Cortex of kidney (tissue), 1 donor: ENCODE measurements at places on chromosomes 5 and 9.

- DNase-seq, result no peak
Measured at GRCh38 chr9:95197692-95198271, 119.7 kb downstream of the FANCC start.

DNA sequence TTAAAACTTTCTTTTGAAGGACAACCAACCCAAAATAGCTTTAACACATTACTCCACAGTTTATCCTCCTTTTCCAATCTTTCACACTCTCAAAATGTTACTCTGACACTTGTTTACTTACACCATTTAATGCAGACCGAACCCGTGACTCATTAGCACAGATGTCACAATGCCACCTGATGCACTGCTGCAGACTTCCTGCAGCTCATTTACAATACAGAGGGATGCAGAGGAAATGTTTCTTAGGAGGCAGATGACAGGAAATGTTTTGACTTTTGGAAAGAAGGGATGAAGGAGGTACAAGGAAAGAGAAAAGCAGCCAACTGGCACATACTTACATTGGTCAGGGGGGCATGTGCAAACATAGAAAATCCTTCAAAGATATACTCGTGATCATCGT is 39.0 kb downstream of the DROSHA start:
- no peak for DNase-seq

DNA sequence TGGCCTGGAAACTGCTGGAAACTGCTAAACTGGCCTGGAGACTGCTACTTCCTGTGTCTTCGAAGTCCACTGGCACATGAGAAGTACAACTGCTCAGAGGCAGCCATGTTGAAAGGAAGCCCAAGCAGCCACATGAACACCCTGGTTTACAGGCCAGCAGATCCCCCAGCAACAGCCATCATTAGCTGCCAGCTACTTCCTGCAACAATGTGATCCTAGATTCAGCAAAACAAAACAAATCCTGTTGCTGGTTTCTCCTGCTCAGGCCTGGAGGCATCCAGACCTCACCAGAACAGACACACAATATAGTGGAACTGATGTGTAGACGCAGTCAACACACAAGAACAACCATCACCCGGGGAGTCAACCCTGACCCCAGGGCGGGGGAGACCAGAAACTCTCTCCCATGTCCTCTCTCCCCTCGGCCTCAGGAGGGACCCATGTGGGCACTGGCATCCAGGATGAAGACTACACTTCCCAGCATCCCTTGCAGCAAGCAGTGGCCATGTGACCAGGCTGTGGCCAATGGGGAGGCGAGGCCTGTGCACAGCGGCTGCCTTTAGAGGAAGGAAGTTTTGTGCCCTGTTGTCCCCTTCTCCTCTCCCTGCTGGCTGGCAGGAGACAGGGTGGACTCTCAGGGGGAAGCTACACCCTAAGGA is 9.2 kb upstream of the LCN15 start:
- no peak for DNase-seq

DNA sequence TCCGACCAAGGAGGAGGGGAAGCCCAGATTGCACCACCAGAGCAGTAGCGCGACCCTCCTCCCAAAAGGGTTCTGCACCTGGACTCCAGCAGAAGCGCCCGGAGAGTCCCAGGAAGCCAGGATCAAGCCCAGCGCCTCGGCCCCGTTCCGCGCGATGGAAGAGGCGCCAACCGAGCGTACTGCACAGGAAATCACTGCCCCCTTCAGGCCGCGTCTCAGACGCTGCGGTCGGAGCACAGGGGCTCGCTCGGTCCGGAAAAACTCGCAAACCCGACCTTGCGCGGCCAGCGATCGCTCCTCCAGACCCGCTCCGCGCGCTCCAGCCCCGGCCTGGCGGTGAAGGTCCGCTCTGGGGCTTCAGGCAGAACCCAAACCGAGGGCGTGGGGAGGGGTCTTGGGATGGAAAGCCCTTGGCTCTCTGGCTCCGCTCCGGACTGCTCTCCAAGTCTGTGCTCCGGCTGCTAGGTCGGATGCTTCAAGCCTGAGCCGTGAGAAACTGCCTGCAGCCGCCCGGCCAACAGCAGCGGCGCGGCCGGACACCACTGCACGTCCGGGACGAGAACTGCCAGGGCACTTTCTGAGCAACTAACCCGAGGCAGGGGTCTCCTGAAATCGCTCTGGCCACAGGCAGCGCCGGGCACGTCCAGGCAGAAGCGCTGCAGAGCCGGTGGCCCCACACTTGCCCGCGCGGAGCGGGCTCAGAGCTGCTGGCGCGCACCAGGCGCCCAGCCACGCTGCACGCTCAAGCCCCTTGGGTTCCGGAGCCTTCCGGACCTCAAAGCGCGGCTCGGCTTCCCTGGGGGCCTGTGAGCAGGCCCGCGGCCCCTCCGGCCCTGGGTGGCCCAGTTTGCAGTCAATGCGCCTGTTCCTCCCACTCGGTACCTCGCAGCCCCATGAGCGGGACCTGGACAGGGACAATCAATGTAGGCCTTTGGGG is 1.3 kb downstream of the GABBR2 start:
- no peak for DNase-seq

DNA sequence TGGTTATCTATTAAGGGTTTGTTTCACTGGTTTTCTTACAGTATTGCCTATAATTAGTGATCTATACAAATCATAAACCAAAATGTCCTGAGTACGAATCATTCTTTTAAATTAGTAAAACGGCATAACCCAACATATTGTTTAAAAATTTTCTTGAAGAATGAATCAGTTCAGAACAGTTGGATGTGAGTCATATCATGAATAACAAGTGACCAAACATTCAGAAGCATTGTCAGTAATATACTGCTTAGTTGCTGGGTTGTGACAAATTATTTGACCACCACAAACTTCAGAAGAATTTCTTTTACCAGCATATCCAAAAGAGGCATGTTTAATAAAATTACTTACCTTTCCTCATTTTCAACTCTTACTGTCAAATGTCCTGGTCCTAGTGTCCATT is 111.2 kb downstream of the UNC13B start:
- DNase-seq, result no peak

GRCh38 chr9:83981126-83981871 is 694 bp downstream of the RMI1 start:
- DNase-seq, result no peak

GRCh38 chr9:109013679-109014607 is 644 bp upstream of the CTNNAL1 start:
- no peak for DNase-seq

GRCh38 chr9:127971357-127972235 is 9.2 kb downstream of the EEIG1 start:
- no peak for DNase-seq

GRCh38 chr9:27054841-27055240 is 49.4 kb upstream of the LRRC19 start:
- DNase-seq, result no peak

GRCh38 chr5:128143911-128144310 is 60.3 kb downstream of the SLC12A2 start:
- no peak for DNase-seq

DNA sequence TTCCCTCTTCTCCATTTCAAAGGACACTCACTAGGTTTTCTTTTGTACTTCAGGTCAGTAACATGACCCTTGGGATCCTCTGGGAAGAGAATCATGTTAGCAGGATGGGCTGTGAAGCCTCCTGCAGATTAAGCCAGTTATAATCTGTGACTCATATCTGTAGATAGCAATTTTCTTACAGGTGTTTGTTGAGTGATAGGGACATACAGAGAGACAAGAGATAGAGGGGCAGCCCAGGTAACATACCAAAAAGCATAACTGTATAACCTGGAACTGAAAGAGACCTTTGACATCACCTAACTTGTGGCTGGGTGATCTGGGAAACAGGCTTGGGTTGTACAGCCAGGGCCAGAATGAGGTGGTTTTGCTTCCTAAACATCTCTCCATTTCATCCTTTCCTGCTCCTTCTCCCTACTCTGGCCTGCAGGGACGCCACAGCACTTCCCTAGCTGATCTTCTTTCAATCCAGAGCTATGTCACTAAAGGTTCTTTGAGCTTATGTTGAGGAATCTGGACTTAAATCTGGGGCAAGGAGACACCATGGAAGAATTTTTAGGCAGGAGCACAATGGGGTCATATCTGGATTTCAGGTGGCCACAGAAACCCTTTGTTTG is 21.0 kb upstream of the PPARGC1B start:
- no peak for DNase-seq

- DNase-seq, result no peak
Measured at GRCh38 chr9:125844611-125845010, 97.4 kb downstream of the PBX3 start.

DNA sequence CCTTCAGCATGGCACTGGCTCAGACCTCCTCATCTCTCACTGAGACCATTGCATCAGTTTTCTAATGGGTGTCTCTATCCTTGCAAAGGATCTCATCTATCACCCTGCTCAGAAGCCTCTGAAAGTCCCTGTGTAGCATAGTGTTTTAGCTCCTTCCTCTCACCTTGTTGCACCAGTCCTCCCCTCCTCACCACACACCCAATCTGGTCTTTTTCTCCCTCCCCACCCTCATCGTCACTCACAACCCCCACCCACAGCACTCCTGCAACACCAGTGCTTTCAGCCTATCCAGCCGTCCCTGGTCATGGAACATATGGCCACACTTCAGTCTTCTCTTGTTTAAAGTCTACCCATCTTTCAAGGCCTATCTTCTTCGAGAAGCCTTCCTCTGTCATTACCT is 74.5 kb downstream of the ANGPTL2 start:
- DNase-seq, result no peak
